T follicular helper cell (primary cell): ENCODE measurements at places on chromosomes 5 and 9.

- DNase-seq: no peak
These were observed 145.0 kb downstream of the ROR2 start for GRCh38 chr9:91805031-91805430.

DNA sequence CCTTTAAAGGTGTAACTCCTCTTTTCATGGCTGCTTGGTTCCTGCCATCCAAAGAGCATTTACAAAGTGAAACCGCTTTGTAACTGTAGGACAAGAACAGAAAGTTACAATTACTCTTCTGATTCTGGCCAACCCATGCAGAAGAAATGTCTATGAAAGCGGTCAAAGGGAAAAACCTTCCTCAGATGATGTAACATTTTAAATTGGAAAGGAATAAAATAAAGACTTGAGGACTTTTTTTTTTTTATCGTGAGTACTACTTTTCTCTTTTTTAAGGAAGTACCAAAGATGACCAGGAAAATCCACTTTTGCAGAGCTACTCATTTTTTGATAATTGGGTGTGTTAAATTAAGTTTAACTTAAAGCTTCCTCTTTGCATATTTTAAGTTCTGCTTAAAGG lies 13.0 kb upstream of the C9orf72 start:
- no peak for DNase-seq

DNA sequence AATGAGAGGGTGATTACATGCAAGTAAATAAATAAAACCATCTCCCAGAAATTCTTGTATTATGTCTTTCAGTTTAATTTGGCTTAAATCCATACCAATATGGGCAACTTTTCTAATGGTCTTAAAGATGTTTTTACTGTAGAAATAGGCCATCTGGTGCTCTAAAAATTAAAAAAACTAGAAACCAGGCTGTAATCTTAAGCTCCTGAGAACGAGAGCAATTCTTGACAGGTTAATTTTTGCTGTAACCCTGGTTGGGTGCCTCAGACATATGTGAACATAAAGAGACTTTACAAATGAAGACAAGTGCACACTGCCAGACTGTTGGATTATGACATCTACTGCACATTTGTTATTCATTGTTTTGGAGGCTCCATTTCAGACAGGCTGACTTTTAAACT lies 246.8 kb upstream of the DAB2 start:
- DNase-seq: no peak

DNA sequence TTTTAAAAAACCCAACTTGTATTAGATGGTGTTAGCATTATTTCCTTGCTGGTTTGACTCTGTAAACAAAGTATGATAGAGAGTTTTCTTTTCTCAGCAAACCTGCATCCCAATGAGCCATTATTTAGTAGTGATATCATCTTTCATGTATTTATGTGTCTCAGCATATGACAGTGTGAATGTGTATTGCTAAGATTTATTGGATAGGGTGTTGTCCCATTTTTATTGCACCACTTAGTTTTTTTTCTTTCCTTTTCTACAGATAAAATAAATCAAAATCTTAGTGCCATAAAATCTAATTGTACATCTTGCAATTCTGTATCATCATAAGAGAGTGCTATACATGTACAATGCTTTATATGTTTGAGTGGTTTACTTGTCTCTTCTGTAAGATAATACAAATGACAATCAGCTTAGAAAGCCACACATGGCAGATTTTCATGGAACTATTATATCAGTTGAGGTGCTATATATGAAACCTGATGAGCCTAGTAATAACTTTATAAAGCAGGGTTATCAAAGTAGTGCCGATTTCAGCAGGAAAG lies 149.2 kb upstream of the CYLC2 start:
- DNase-seq: no peak

GRCh38 chr9:69249337-69249736 lies 75.3 kb downstream of the TJP2 start:
- DNase-seq: no peak
